WTC11 (cell line): ENCODE measurements at places on chromosomes 7 and 10. TPM values are rescaled to one million over a fixed set of nuclear protein-coding genes. Genes with fewer than 3 reads are reported as not detected.

- H3K4me3 ChIP-seq = no peak overlapping the region
- H3K4me1 ChIP-seq = peaks cover 9% of the 10 kb centered on the region
Observed at GRCh38 chr7:158609313-158609974, 21.8 kb upstream of the PTPRN2 start.

DNA sequence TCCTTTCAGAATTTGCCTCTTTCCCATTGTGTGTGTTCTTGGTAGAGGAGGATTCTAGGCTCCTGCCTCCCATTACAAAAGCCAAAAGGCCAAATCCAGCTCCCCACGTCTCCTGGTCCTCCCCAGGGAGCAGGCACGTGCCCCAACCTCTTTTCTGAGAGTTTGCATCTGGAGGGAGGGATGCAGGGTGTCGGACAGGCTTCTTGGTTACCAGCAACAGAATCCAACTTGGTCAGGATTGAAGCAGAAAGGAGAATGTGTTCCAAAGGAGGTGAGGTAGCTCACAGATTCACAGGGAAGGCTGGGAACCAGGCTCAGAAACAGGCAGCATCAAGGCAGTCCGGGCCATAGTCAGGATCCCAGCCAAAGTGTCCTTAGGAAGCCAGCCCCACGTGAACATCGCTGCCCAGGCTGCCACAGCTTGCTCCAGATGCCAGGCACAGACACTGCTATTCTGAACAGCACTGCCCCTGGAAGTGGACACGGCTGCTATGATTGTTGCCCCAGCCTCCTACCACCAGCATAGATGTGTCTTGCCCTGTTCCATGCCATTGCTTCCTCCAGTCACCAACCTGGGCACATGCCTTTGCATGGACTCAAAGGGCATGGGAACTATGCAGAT is 264.2 kb upstream of the ZMIZ1 start:
- H3K27me3 ChIP-seq = peaks cover 8% of the 10 kb centered on the region
- no peak overlapping the region for H3K27ac ChIP-seq
- no peaks in the 10 kb centered on the region for H3K36me3 ChIP-seq
- H3K4me1 ChIP-seq = peaks cover 4% of the 10 kb centered on the region; the same call in 1 of the 2 replicates
- DNase-seq = no peak

- H3K4me3 ChIP-seq = no peak overlapping the region
- H3K4me1 ChIP-seq = peaks cover 29% of the 10 kb centered on the region
- peak; percentile 91 for DNase-seq
- no peaks in the 10 kb centered on the region for H3K36me3 ChIP-seq
- H3K27me3 ChIP-seq = peaks cover 50% of the 10 kb centered on the region
- no peak overlapping the region for H3K27ac ChIP-seq
Observed at GRCh38 chr10:101014230-101014884, 14.7 kb downstream of the LZTS2 start.

DNA sequence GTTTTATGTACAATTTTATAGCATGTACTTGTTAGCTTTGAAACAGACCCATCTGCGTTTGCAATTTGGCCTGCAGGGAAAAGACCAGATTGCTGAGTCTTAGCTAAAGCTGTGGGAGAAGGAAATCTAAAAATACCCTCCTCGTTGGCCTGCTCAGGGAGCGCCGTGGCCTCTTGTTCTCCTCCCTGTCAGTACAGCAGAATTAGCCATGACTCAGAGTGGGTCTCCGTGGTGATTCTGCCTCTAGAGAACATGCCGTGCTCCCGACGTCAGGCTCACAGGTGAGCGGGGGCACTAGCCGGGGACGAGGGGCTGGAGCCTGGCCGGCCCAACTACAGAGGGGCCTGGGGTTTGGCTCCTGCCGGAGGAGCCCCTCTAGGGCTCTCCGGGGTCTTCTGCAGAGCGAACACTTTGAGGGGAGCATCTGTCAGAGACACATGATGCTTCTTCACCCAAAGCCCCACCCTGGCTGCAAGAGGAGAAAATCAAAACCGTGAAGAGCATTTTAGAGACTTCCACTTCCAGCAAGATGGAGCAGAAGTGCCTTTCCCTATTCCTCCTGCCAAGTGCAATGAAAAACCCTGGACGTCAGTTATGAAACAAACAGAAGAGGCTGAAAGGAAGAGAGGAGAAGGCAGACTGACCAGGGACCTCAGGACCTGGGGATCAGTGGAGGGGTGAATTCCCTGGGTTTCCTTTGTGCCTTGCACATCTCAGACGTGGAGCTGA is 98.9 kb downstream of the LHPP start:
- no peaks in the 10 kb centered on the region; the same call in 1 of the 2 replicates for H3K36me3 ChIP-seq
- DNase-seq = no peak
- no peak overlapping the region for H3K4me3 ChIP-seq
- H3K27ac ChIP-seq = no peak overlapping the region
- H3K4me1 ChIP-seq = peaks cover 13% of the 10 kb centered on the region

- H3K4me3 ChIP-seq = peak within 1 kb of the TSS; percentile 67
- no peaks in the 10 kb centered on the region for H3K36me3 ChIP-seq
- no peak within 1 kb of the TSS for H3K27ac ChIP-seq
- DNase-seq = peak; percentile 86
- peaks cover 99% of the 10 kb centered on the region for H3K27me3 ChIP-seq
- H3K4me1 ChIP-seq = peaks cover 72% of the 10 kb centered on the region
Observed at GRCh38 chr7:97024209-97025129, at the start of gene DLX5. DLX5 (minus strand) TSS chr7:97024831; CDS start chr7:97024623, 208 bp downstream.

NET1 gene
- 85.4 to 100 TPM (median 97.4 TPM) in 3 replicates for total RNA-seq

ZNF804B gene
- 0.04 TPM in 1 of 3 replicates, not detected in the others for total RNA-seq

GRCh38 chr7:131623154-131623553 is 66.7 kb upstream of the PODXL start:
- H3K4me1 ChIP-seq = peaks cover 63% of the 10 kb centered on the region
- no peak overlapping the region for H3K27ac ChIP-seq
- no peak overlapping the region for H3K4me3 ChIP-seq
- H3K27me3 ChIP-seq = peaks cover 14% of the 10 kb centered on the region

DNA sequence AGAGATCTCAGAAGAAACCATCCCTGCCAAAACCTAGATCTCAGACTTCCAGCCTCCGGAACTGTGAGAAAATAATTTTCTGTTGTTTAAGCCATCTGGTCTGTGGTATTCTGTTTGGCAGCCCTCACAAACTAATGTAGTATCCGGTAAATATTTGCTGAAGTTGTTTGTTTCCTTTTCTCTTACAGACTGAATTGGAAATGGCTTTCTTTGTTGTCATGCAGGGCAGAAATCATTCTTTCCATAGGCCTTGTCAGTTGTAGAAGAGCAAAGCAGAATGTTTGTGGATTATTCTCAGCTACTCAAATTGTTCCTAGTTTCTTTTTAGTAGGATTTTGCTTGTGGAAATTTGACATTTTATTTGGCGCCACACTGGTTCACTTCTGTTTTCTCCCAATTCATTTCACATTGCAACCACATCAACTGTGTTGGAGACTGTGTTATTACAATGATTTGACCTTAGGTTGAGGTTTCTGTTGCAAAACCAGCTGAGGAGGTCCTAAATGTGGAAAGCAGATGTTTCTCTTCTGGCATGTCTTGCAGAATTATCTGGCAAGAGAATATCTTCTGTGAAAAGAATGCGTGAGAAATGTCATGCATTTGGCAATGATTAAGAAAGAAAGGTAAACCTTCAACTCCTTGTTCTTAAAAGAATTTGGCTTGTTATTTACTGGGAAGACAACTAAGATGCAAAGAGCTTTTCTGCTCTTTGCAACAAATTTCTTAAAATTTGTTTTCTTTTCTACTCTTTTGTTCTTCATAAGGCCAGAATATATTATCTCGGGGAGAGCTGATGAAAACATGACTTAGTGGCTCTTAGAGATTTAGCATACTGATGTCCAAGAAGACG is 25.8 kb downstream of the ACTA2 start:
- no peak overlapping the region for H3K27ac ChIP-seq
- no peak overlapping the region for H3K4me3 ChIP-seq
- no peaks in the 10 kb centered on the region for H3K27me3 ChIP-seq
- peaks cover 12% of the 10 kb centered on the region for H3K4me1 ChIP-seq
- no peak for DNase-seq

GRCh38 chr10:104074505-104074904 is 11.2 kb downstream of the COL17A1 start:
- H3K27me3 ChIP-seq = no peaks in the 10 kb centered on the region; the same call in 1 of the 2 replicates
- H3K27ac ChIP-seq = no peak overlapping the region
- no peak overlapping the region for H3K4me3 ChIP-seq

SLC29A3 gene
- 9.2 to 11.1 TPM (median 11.0 TPM) in 3 replicates for total RNA-seq

TSPAN15 gene
- total RNA-seq = 8.3 to 10.4 TPM (median 10.1 TPM) in 3 replicates

DNA sequence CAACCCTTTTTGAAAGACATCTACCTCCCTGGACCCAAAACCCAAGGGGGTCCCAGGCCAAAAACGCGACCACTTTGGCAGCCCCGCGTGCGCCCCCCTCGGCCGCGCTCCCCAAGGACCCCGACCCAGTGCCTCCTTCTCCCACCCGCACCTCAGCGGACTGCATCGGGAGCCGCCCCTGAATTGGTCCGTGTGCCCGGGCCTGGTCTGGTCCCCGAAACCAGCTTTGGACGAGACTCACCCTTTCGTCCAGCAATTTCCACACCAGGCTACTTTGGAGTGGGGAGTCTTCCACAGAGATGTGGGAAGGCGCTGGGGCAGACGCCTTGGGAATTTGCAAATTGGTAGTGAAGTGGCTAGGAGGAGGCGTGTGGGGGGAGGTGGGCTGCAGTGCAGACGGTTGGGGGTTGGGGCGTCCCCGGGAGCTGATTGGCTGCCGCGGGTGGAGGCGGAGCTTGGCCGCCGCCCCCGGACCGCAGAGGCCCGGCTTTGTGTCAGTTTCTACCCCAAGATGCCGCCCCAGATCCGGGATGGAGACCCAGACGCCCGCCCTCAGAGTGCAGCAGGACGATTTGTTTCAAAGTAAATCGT is 16.9 kb downstream of the TCAF1 start:
- H3K4me1 ChIP-seq = peaks cover 33% of the 10 kb centered on the region
- H3K4me3 ChIP-seq = peak overlapping the region; percentile 87
- H3K36me3 ChIP-seq = peaks cover 10% of the 10 kb centered on the region
- no peak overlapping the region for H3K27ac ChIP-seq

CLCN1 gene
- 0.23 to 0.46 TPM (median 0.28 TPM) in 3 replicates for total RNA-seq

DNA sequence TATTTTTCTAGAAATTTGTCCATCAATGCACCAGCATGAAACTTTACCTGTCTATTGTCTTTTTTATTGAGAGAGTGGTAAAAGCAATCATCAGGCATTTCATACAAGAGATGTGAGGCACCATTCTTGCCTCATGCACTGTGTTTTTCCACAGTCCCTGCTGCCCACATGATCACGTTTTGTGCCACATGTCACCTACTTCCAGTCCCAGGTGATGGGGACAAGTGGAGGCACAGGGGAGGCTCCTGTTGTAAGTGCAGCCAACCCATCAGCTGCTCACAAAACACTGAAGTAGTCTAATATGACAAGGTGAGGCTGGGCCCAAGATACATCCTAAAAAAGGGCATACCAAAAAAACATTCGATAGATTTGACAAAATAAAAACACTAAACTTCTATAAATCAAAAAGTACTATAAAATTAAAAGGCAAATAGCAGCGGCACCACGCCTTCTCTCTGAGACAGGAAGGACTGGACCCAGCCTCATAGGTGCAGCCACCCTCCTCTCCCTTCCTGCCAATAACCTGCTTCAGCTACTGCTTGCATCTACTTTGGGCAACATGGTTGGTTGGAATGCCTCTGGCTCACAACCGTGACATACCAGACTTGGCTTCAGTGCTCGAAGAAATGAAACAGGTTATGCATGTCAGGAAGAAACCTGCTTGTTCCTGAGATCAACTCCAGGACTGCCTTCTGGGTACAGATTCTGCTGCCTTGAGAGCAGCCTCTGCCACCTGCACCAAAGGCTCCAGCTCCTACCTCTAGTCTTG is 2.3 kb downstream of the ZC3HAV1L start:
- no peak for DNase-seq
- H3K4me3 ChIP-seq = no peak overlapping the region
- H3K27me3 ChIP-seq = peaks cover 15% of the 10 kb centered on the region
- H3K36me3 ChIP-seq = peaks cover 38% of the 10 kb centered on the region
- peaks cover 27% of the 10 kb centered on the region for H3K4me1 ChIP-seq

- no peaks in the 10 kb centered on the region for H3K4me1 ChIP-seq
- H3K4me3 ChIP-seq = no peak overlapping the region
- no peaks in the 10 kb centered on the region for H3K27me3 ChIP-seq
- no peaks in the 10 kb centered on the region for H3K36me3 ChIP-seq
- DNase-seq = peak; percentile 9
Observed at GRCh38 chr10:46548498-46549090, 7.9 kb downstream of the GPRIN2 start.

SEMA4G gene
- 9.7 to 13.0 TPM (median 11.8 TPM) in 3 replicates for total RNA-seq

CDHR3 gene
- 18.3 to 19.1 TPM (median 18.9 TPM) in 3 replicates for total RNA-seq

PRRT4 gene
- 0.92 to 1.5 TPM (median 1.2 TPM) in 3 replicates for total RNA-seq

KCND2 gene
- 4.6 to 6.7 TPM (median 6.2 TPM) in 3 replicates for total RNA-seq

GRCh38 chr7:138843632-138844580 is 45.9 kb upstream of the ATP6V0A4 start:
- no peak overlapping the region for H3K4me3 ChIP-seq
- peak overlapping the region; percentile 78 for H3K27ac ChIP-seq
- no peaks in the 10 kb centered on the region for H3K27me3 ChIP-seq
- peak; percentile 52 for DNase-seq
- H3K4me1 ChIP-seq = peaks cover 22% of the 10 kb centered on the region

GFRA1 gene
- 4.4 to 6.1 TPM (median 5.1 TPM) in 3 replicates for total RNA-seq

HOXA1 gene
- total RNA-seq = not detected in 3 replicates

SPDYE16 gene
- not detected in 3 replicates for total RNA-seq
